ENCODE measurements at places on chromosomes 3 and 15.

DNA sequence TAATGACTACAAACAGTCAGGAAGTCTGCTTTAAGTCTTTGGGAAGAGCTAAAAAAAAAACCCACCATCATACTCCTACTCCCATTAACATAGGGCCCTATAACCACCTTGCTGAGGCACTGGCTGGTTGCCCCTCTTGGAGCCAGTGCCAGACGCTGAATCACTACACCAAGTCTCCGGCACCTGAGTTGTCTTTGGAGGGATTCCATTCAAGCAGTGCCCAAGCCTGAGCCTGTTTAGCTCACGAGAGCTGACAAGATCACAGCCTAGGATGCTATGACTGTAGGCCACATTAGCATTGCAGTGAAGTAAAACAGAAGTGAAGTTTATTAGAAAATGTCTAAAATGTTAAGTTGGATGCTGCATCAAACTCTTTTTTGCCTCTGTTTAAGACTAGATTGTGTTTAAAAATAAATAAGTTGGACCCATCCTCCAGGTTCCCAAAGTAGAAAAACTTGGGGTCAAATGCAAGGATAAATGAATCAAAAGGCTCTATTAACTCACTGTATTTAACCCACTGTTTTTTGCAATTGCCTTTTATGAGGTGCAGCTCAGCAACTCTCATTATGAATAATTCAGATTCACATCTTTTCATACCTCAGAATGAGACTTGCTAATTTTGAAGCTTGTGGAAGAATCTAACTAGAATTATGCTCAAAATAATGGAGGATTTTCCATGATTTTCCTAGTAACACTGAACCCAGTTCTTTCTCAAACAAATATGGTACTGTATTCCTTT is 461.9 kb downstream of the FOXP1 start:
- no peak for DNase-seq

- DNase-seq: no peak
These were observed 907.4 kb downstream of the MCTP2 start for GRCh38 chr15:95138604-95139270.

- DNase-seq: no peak
These were observed 12.4 kb downstream of the WDR5B start for GRCh38 chr3:122403489-122403888.

- no peak for DNase-seq
These were observed 45.0 kb upstream of the WWTR1 start for GRCh38 chr3:149702691-149703441.

GRCh38 chr3:34381243-34381642 is 582.8 kb downstream of the PDCD6IP start:
- DNase-seq: no peak

Data from stimulated activated CD4-positive, alpha-beta T cell treated with anti-CD3 and anti-CD28 coated beads, Interleukin-15, amount 100 ng/mL, for 1 hour (primary cell).